SK-N-SH (cell line): ENCODE measurements at places on chromosomes 12 and 14. TPM values are rescaled to one million over a fixed set of nuclear protein-coding genes. Genes with fewer than 3 reads are reported as not detected.

DNA sequence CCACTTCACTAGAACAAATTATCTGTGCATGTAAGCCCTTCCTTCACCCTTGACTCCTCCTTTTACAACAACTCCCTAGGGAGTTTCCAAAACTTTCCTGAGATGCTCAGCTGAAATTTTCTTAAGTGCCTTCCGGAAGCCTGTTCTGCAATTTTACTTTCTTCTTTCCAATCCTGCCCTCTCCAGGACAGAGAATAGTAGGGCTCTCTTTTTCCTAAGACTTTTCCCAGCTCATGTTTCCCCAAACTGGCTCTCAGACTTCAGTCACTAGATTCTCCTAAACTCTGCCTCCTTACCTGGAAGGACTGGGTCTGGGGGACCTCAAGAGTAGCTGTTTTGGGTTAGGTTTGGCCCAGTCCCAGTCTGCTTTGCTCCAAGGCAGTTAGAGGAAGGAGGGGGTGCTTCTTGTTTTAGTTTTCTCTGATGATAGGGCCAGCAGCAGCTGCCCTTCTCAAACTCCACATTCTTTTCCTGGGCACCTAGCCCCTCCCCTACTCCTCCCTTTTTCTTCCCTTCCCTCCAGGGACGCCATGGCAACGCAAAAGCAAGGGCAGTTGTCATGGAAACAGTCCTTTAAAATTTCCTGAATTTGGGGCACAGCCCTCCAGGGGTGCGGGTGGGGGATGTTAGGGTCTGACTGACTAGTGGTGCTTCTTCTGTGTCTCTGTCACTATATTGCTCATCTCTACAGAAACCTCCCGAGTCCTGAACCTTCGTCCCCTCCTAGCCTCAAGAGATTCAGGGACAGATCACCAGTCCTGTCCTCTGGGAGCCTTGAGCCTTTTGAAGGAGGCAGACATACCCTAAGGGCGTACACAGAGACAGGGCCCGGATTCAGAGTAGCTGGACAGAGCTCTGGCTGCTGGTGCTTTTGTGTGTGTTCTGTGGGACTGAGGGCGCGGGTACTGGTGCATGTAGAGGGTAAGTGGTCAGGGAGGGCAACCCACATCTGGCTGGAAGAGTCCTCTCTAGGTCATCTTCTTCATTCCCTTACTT lies 17.0 kb downstream of the PPP1R1A start:
- no peak for DNase-seq

DNA sequence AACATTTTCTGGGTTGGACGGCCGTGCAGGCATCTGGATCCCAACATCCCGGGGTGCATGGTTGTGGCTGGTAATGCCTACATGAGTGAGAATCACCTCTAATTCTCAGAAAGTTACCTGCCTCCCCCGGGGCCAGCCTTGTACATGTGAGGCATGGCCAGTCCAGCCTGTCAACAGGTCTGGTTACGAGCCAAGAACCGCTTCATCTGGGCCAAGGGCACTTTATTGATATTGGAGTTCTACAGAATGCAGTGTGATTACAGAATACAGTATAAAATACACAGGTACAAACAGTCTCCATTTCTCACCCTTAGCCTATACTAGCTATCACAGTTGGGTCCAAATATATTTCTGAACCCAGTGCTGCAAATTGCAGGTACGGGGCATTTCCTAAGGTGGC lies 84.9 kb upstream of the EVL start:
- DNase-seq, result no peak

GRCh38 chr12:130968611-130969010 lies 14.9 kb downstream of the ADGRD1 start:
- no peak for DNase-seq

DNA sequence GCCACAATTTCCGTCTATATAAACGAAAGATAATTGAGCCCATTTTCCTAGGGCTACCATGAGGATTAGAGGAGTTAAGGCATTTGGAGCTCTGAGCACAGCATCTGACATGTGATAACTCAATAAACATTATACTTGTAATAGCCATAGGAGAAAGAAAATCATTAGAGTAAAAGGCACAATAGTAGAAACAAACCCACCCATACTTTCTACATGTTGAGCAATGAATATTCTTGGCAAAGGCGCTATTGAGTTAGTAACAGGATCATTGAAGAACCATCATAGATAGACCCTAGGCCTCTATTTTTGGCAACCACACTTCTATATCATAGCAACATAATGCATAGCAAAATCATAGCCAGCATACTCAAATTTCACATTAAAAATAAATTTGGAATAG lies 664.1 kb downstream of the NOVA1 start:
- no peak for DNase-seq

- DNase-seq, result peak; percentile 37
These were observed 96.1 kb downstream of the PPHLN1 start for GRCh38 chr12:42421844-42422779.

DNA sequence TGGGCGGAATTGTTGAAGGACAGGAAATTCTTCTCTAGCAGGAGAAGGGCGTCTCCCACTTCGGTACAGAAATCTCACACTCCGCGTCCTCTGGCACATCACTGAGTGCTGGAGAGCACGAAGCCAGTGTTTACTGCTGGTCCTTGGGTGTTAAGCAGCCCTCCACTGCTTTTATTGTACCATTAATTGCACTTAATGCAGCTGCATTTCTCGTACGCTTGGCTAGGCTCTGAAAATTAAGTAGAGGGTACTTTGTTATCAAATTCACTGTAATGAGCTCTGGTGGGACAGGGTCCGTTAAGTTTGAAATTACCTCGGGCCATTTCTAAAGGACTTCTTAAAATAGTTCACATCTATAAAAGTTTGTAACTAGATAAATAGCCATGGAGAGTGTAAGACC lies 411.2 kb downstream of the NPAS3 start:
- no peak for DNase-seq

DNA sequence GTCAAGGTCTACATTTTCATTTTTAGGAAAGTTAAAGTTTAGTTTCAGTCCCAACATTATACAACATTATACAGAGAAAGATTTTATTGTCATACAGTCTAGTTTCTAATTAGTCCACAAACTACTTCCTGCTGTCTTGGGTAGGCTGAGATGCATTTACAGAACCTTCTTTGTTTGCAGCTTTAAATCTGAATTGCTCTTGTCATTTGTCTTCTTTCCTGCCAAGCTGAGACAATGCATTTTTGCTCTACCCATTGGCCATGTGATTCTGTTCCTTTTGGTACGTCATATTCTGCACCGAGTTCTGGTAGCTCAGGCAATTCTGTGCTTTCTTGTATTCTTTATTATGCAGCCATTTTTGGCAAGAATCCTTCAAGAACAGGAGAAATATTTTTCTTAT lies 228.5 kb downstream of the ATP23 start:
- DNase-seq, result no peak

- no peak for DNase-seq
These were observed 1.5 kb upstream of the FGF6 start for GRCh38 chr12:4447151-4447550.

DNA sequence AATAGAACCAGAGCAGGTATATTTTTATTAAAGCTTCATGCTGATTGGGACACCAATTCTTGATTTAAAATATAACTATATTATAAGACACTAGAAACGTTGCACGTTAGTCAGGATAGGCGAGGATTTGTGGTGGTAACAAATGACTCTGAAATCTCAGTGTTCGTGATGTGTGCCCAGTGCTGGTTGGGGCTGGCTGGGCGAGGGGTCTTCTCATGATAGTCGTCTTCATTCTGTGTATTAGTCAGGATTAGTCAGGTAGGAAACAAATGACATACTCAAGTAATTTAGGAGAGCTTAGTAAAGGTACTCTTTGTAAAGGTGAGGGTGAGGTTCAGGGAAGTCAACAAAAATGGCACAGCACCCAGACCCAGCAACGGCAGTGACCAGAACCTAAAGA lies 73.9 kb upstream of the HIF1A start:
- DNase-seq, result no peak

DNA sequence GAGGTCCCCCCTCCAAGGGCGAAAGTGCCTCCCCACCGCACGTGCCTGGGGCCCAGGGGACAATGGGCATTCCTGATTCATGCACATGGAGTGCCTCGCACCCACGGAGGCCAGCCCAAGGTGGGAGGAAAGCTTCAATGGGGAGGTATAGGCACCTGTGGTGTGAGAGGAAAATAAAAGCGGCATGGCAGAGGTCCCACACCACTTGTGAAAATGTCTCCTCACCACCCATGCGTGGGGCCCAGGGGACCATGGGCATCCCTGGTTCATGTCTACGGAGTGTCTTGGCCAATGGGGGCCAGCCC lies 384.7 kb downstream of the ALG10 start:
- DNase-seq, result no peak

GRCh38 chr14:24735984-24736630 lies 102.1 kb upstream of the GZMB start:
- DNase-seq, result no peak

The ARHGDIB gene
- 362 and 393 TPM in 2 replicates for polyA plus RNA-seq

GRCh38 chr12:23168459-23168858 lies 543.5 kb downstream of the ETNK1 start:
- no peak for DNase-seq

The RAPGEF3 gene
- 0.90 and 0.93 TPM in 2 replicates for polyA plus RNA-seq

- no peak for DNase-seq
These were observed 33.5 kb upstream of the ATP2A2 start for GRCh38 chr12:110247340-110248095.

The PLXNC1 gene
- 0.23 and 0.28 TPM in 2 replicates for polyA plus RNA-seq

GRCh38 chr12:93571925-93572711 lies at the start of gene SOCS2:
TSS of gene SOCS2 (plus strand) at chr12:93572675. CDS start at chr12:93572898, 223 bp downstream.
- DNase-seq, result peak; percentile 84

DNA sequence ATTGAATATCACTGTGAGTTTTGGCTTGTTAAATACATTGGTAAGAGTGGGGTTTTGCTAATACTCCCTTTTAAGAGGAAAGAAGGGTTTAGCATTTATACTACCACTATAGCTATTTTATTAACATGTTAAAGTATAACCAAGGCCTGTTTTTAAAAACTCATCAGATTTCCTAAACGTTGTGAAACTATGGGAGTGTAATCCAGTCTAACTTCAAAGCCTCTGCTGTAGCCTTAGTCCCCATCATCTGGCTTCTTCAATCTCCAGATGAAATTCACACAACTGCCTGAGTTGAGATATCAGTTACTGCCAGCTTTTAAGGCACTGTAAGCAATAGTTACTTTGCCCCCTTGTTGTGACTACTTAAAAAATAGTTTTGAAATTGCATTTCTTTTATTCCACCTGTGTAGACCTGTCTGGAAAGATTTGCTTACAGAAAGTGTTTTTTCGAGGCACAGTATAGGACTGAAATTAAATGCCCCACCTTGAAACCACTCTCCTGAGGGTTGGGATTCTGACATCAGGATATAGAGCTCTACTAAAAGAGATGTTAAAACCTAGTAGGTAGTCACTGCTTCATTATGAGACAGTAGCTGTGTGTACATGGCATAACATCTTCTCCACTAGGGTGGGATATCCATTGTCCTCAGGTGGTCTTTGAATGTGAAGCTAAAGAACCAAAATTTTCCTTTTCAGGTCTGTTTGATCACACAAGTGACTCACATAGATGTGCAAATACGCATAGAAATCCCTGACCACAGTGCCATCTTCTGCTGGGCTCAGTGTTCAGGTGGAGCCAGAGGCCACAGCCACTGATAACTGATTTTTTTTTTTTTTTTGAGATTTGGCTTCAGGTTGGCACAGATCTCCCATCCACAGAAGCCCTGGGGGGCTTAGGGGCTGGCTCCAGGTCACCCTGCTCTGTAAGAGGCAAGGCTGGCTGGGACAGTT lies 125.5 kb downstream of the DAAM1 start:
- no peak for DNase-seq

- no peak for DNase-seq
These were observed 150.4 kb upstream of the WSCD2 start for GRCh38 chr12:107978641-107979040.

GRCh38 chr12:93019975-93020630 lies 91.0 kb upstream of the EEA1 start:
- DNase-seq, result no peak

The STAC3 gene
- 0.63 and 0.76 TPM in 2 replicates for polyA plus RNA-seq

The KRT71 gene
- polyA plus RNA-seq, result not detected in 2 replicates

The HOXC10 gene
- polyA plus RNA-seq, result 0.03 and 0.08 TPM in 2 replicates

DNA sequence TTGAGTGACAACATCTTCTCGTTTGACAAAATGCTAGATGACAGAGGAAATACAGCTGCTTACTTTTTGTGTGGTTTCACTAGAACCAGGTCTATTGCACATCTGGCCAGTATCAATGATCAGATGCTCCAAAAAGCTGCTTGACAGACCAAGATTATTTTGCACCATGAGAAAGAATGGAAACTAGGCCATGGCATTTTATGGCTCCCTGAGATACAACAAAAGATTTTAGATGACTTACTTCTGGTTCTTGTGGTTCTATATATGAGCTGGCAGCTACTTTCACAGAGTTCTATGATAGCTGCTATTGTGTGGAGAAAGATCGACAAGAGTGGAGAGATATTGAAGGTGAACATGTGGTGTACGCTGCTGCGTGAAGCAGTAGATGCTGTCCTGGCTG lies 25.9 kb upstream of the PPFIBP1 start:
- no peak for DNase-seq

- DNase-seq, result no peak
These were observed 51.9 kb upstream of the A2ML1 start for GRCh38 chr12:8770499-8770898.

DNA sequence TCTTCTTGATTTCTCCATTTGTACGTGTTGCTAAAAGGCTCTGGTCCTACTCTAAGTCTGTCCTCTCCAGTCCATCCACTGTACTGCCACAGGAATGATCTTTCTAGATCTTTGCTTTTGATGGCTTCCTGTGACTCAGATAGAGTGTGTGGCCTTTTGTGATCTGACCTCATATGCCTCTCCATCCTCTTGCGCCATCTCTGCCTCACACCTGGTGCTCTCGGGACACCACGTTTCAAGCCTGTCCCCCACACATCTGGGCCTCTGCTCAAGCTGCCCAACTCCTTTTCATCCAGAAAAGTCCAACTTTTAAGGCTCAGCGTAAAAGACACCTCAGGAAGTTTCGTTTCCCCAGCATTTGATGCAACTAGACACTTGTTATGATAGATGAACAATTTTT lies 39.0 kb downstream of the DCAF4 start:
- DNase-seq, result no peak

The LRRC9 gene
- not detected in 2 replicates for polyA plus RNA-seq

DNA sequence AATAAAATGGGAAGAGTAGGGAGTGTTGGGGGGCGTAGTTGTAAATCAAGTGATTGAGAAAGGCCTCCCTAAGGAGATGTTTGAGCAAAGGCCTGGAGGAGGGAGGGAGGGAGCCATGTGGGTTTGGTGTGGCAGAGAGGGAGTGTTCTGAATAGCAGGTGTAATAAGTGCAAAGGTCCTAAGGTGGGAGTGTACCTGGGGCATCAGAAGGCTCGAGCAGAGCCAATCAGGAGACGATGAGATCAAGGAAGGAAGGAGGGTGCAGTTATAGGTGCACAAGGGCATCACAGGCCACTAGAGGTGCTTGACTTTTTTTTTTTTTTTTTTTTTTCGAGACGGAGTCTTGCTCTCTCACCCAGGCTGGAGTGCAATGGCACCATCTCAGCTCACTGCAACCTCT lies 77.9 kb upstream of the PLXNC1 start:
- DNase-seq, result no peak

- no peak for DNase-seq
These were observed 17.2 kb downstream of the ZFP36L1 start for GRCh38 chr14:68775614-68776126.

DNA sequence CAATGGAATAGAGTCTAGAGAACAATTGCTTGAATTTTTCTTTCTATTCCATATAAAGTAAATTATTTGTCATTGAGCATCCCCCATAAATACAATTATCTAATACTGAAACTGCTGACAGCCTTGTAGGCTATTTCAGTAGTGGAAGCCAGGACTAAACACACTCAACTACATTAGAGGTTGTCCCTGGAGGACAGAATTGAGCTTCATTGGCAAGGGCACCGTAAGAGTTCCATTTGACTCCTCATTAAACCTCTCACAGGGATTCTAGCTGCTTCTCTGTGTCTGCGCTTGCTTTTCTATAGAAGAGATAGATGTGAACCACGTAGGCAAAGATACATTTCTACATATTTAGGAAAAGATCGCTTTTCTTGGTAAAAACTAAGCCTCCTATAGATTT lies 3.5 kb upstream of the PTPRO start:
- no peak for DNase-seq
